Vagina (tissue), 2 donors: ENCODE measurements at places on chromosomes 13 and 19. TPM values are rescaled to one million over a fixed set of nuclear protein-coding genes. Genes with fewer than 3 reads are reported as not detected.

Gene CEACAM6
- total RNA-seq: 6.9 TPM

- no peak for DNase-seq
Observed at GRCh38 chr13:70568571-70568970, 460.3 kb upstream of the KLHL1 start.

- DNase-seq: no peak
Observed at GRCh38 chr19:10070730-10071446, 15.2 kb upstream of the SHFL start.

DNA sequence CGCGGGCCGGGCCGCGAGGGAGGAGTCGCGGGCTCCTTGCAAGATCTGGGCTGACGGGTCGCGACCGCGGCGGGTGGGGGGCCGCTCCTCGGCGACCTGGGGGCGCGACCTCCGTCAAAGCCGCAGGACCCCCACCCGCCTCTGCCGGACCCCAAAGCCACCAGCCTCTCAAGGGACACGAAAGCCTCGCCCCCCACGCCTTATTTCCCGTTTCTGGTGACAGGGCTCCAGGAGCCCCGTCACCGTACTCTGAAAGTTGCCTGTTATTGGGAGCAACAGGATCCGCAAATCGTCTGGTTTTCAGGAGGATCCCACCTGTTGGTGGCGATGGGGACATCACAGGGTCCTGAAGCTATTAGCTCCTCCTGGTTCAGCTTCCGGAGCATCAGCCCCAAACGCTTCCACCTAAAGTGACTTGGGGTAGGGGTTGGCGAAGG lies 530 bp downstream of the MAU2 start:
- no peak for DNase-seq

GRCh38 chr13:52868190-52868589 lies 19.8 kb upstream of the PCDH8 start:
- no peak for DNase-seq

Gene KLK12
- 4.2 TPM for total RNA-seq

GRCh38 chr19:27733551-27734266 lies 1479.2 kb downstream of the UQCRFS1 start:
- peak; percentile 14 for DNase-seq

- DNase-seq: no peak
Observed at GRCh38 chr13:49046519-49046918, 70.8 kb downstream of the FNDC3A start.

DNA sequence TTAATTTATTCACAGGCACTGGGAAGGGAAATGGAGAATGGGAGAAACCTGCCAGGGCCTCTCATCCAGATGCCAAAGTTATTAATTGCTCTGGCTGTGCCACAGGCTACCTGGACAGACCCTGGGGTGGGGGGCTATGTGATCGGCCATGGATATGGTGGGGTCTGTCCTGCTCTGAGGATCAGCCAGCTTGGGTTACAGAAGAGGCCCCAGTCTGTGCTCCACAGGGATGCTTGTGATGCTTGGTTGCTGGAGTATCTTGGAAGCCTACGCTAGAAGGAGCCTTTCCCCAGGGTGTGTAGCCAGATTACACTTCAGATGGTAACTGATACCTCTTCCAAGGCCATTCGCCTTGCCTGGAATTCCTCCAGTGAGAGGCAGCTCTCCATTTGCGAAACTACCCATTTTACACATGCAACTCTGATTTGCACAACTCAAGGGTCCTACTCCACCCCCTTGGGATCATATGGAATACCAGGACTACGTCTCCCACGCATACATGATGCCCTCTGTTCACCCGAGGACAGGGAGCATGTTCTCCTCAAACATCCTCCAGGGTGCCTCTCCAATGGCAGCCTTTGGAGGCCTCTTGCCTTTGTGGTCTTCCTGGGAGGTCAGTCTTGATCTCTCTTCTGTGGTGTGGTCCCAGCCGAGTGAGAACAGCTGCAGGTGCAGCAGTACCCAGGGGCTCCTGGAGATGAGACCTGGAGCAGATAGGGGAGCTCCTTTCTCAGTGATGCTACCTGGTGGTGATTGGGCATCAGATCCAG lies 186.6 kb upstream of the TSHZ3 start:
- peak; percentile 82 for DNase-seq

GRCh38 chr19:3178377-3178972 lies at the start of gene S1PR4:
Gene S1PR4 (plus strand): TSS chr19:3178769. CDS start chr19:3178793, 24 bp downstream.
- DNase-seq: no peak

DNA sequence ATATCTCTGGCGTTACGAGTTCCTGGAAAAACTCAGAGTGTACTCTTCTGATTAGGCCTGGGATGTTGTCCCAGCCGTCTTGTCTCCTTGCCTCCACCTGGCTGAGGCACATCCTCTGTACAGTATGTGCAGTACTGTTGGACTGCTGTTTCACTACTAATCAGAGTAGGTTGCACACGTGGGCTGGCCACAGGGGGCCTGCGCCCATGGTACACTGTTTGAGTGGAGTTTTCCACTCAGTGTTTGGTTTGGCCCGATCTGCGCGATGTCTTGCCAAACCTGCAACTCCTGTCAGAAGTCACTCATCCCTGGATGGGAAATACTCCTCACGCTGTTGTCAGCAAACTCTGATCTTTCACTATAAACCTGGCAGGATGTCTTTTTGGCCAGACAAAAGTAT lies 189.6 kb upstream of the CSNK1A1L start:
- no peak for DNase-seq

GRCh38 chr13:34617473-34618083 lies 324.5 kb upstream of the NBEA start:
- DNase-seq: no peak
